ENCODE measurements at places on chromosomes 1 and 21. TPM values are rescaled to one million over a fixed set of nuclear protein-coding genes. Genes with fewer than 3 reads are reported as not detected.

The C1orf185 gene
- polyA plus RNA-seq: not detected

The HAO2 gene
- polyA plus RNA-seq: not detected

The LORICRIN gene
- not detected for polyA plus RNA-seq

GRCh38 chr1:23777979-23778814, at the start of gene PITHD1:
Gene PITHD1, plus strand, starts transcription at chr1:23778418. Its CDS starts 98 bp downstream, at chr1:23778516.
- peak; percentile 29 for DNase-seq

DNA sequence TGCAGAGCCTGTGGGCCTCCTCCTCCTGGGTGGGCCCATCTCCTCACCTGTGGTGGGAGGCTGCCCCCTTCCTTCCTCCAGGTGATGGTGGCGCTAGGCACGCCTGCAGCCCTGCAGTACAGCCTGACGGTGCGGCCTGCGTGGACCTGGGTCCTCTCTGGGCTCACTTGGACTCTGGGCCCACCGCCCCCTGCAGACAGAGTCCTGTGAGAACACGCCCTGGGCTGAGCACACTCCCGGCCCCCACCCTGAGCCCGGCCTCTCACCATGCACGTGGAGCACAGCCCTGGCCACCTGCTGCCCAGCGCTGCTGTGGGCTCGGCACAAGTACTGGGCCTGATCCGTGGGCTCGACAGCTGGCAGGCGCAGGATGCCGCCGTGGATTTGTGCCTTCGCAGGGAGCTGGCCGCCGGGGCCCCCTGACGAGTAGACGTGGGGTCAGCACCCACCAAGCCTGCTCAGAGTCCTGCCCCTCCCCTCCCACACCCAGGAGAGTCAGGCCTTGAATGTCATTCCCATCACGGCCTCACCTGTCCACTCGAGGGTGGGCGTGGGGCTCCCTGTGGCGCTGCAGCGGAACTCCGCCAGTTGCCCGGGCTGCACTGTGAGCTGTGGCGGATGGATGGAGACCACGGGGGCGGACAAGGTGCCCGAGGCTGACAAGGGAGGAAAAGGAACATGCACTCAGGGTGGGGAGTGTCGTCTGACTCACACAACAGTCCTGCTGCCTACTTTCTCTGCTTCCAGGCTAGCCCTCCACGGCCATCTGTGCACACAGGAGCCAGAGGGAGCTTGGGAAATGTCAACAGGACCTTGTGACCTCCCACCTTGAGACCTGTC, 43.4 kb downstream of the LDLRAD2 start:
- DNase-seq: no peak

- no peak for DNase-seq
Measured at GRCh38 chr1:40532844-40533424, 1.5 kb downstream of the ZNF684 start.

DNA sequence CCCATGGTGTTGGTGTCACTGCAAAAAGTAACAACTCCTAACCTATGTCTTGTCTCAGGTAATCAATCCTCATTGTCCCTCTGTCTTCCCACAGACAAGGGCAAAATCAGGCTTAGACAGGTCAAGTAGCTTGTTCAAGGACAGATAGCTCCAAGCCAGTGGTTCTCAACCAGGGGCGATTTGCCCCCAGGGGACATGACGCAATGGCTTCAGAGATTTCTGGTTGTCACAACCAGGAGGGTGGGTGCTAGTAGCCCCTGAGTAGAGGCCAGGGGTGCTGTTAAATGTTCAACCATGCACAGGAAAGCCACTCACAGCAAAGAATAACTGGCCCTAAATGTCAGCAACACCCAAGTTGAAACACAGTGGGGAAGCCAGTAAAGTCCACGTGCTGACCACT, 178.9 kb downstream of the RUNX1 start:
- DNase-seq: no peak

DNA sequence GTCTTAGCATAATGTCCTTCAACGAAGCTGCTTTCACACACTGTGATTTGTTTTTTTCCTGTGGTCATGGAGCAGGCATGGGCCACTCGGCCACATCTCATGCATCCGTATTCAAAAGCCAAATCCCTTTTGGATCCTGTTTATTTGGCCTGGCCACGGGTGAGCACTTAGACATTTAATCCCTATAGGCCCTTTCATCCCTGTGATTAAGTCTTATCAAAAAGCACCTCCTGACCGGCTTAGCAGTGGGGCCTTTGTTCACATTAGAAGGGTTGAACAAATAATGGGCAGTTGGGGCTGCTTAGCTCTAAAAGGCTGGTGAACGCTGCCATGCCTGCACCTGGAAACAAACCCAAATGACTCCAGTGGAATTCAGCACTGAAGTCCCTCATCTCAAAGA, 2.0 kb downstream of the KCNE2 start:
- DNase-seq: no peak

DNA sequence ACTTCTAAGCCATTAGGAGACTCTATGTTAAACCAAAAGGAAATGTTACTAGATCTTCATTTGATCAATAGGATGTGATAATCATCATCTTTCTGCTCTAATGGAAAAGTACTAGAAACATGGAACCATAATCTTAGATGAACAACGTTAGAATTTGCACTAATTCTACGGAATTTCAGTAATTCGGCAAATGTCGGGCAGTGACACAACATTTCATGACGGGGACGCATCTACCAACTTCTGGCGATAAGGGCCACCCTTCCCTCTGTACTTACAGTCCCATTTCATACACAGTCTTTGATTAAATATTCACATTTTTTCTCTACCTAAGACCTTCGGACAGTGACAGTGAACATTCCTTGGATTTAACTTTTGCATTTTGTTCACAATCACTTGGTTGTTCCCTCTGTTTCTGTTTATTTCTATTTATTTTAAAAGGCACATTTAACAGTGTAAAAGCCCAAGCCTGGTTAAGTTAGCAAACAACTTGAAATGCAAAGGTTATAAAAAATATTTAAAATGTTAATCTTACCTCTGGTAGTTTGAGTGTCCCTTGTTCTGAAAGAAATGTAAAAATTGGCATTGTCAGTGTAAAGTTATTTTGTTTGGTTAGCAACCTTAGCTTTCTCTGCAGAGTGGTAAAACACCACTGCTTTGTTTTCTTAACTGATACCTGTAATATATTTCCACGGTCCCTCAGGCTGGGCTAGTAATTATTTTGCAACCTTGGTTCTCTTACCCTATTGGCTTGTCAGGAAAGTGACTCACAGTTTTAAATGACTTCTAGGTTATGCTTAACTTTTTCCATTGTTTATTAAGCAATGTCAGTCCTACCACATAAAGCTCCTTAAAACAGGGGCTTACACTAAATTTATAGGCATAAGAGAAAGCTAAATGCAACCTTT, 276.9 kb downstream of the VAV3 start:
- no peak for DNase-seq

DNA sequence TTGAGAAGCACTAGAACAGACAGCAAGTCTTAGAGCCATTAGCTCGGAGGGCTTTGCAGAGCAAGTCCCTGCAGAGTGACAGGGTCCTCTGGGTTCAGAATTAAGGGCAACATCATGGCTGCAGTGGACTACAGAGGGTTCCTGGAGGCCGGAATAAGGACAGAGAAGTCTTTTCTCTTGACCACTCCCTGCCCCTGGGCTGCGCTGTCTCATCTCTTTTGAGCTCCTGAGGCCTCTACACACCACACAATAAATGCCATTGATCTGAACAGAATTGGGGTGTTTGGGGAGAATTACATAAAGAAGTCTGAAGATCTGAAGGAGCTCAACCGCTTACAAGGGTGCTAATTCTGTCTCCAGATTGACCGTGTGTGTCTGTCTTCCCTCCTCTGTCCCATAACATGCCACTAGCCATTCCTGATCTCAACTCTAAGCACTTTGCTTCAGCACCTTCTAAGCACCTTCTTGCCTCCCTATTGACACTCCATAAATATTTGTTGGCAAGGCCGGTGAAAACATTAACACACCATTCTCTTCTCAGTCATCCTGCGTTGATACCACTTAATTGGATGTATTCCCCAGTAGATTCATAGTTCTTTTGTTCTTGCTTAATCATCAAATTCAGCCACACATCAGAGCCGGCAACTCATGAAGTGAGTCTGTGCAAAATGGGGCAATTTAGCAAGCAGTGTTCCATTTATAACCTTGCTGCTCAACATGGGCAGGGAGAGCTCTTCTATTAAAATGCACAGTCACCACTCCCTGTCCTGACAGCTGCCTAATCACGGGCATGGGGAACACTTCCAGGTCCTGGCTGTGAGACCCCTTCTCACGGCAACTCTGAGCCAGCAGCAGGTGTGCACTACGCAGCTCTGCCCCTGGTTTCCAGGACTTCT, 49.7 kb downstream of the NMNAT2 start:
- no peak for DNase-seq

DNA sequence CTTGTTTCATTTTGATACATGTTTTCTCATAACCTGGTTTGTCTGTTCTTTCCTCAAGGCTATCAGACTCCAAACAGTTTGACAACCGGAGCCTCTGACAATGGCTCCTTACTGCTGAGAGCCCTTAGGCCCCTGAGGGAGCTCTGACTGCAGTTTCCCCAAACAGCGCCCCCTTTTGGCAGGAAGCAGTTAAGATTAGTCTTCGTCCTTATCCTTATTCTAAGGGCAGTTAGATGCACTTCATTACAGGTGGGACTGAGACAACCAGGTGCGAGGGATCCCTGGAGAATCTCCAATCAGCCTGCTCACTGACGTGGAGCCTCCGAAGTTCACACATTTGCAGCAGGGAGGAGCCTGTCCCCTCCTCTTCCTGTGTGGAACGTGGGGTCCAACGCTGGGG, 393.1 kb downstream of the BRINP3 start:
- no peak for DNase-seq

- peak; percentile 98 for DNase-seq
Measured at GRCh38 chr1:221718381-221719277, 23.3 kb downstream of the DUSP10 start.

DNA sequence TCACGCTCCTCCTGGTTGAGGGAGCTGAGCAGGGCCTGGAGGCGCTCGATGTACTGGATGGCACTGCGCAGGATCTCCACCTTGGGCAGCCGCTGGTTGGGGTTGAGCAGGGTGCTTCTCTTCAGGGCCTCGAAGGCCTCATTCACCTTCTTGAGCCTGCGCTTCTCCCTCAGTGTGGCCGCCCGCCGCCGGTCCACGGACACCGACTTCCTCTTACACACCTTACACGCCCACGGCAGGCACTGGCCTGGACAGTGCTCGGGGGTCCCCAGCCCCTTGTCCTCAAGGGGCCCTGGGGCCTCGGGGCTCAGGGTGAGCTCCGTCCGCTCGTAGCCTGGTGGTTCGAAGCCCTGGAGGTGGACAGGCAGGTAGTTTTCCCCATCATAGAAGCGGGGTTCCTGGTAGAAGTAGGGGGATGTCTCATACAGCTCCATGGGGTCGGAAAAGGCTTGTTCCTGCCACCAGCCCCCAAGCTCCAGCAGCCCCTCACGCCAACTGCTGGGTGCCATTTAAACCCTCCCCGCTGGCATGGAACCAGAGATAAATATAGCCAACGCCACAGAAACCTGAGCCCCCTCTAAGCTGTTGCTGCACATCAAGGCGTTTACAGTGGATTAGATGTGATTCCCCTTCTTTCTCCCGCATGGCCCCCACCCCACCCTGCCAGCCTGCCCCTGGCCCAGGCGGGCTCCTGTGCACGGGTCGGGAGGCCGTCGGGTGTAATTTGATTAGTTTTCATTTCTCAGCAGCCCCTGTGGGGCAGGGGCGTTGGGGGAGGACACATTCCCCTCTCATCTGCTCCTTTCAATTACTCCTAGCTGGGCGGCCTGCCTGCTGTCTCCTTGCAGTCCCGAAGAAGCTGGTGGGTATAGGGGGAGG, at the start of gene MYOG:
Gene MYOG, minus strand, starts transcription at position 485 of the 879 bp plus-strand sequence. Its CDS starts 51 bp downstream, at position 434.
- DNase-seq: no peak

GRCh38 chr1:44029260-44029910, 1.9 kb downstream of the SLC6A9 start:
- DNase-seq: no peak

DNA sequence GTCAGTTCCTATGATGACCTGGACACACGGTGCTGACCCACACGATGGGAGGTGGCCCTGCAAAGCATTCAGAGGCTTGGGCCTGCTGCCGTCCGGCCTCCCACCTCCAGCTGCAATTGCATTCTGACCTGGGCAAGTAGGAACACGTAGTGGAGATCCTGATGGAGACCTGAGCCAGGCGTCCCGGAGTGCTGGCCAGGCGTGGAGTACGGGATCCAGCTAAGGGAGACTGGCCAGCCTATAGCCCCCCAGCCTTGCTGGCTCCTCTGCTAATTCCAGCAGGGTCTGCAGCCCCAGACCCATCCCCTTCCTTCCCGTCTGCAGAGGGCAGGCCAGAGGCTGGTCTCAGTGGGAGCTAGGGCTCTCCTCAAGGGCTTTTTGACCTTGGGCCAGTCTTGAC, 11.2 kb downstream of the CD46 start:
- DNase-seq: no peak

DNA sequence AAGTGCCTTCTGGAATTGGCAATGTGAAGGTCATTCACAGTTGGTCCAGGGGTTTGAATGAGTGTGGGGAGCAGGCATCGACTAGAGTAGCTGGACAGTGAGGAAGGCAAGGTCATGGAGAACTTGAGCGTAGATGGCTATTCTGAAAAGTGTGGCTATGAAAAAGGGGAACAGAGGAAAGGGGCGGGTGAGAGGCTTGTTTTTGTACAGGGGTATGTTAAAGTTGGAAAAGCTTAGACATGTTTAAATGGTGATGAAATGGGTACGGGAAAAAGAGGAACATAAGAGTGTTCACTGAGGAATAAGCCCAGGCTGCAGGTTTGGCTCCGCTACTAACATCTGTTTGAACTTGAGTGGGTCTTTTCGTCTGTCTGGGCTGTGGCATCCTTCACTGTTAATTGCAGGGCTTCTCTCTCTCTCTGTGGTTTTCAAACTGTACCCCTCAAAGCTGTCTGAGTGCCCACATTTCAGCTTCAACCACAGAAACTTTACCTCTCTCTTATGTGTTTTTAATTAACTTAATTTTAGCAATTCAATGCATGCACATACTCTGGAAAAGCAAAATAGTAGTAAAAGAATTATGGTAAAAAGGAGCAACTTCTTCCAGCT, 70.8 kb upstream of the COA6 start:
- no peak for DNase-seq

Measured in BJ (cell line).